Esophagus mucosa (tissue), 1 donor: ENCODE measurements at places on chromosomes 5 and 9. TPM values are rescaled to one million over a fixed set of nuclear protein-coding genes. Genes with fewer than 3 reads are reported as not detected.

IL13 gene
- total RNA-seq = not detected

FAM78A gene
- 0.72 TPM for total RNA-seq

STK32A gene
- total RNA-seq = 0.04 TPM

CCDC180 gene
- 0.72 TPM for total RNA-seq

ADAMTS2 gene
- total RNA-seq = 3.5 TPM

WNT8A gene
- total RNA-seq = not detected

SYK gene
- 60.3 TPM for total RNA-seq

CDHR2 gene
- not detected for total RNA-seq

STKLD1 gene
- total RNA-seq = 0.40 TPM

TPM2 gene
- total RNA-seq = 31.2 TPM

GBGT1 gene
- 2.0 TPM for total RNA-seq

PCDHA7 gene
- 0.08 TPM for total RNA-seq

HCN1 gene
- total RNA-seq = not detected

ESM1 gene
- not detected for total RNA-seq

PCDHGA5 gene
- 0.72 TPM for total RNA-seq

NR5A1 gene
- total RNA-seq = not detected
